ENCODE measurements at places on chromosomes 3 and 15.

DNA sequence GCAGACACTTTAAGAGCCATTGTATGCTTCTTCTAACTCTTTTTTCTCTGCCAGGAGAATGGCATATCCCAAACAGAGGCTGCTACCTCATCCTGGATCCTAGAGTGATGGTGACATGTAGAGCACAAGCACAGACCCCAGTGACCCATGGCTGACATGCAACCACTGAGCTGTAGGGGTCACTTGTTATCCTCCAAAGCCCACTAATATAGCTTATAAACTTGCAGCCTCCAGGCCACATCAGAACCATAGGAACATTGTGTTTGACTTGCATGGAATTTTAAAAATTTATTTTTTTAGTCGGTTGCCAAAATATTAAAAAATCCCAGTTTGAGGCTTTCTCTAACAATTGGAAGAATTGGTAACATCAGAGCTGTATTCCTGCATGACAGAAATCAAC, 283.0 kb upstream of the WNT5A start:
- no peak for ATAC-seq

DNA sequence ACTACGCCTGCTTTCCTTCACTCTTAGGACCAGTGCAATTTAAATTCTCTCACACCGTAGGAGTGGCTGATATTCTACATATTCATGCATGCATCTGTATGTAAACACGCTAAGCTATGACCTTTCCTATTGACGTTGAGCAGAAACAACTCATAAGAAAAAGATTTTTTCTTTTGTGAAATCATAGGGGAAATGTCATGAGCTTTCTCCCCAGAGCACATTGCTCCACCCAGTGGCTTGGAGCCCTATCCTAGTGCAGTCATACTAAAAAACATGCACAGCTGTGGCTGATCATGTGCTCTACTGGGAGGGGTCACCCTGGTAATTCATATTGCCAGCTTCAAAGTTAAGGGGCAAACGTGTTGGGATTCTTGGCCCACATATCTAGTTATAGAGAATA, 1.8 kb upstream of the MESD start:
- peak; percentile 58 for ATAC-seq

GRCh38 chr3:184651904-184652303, 60.0 kb downstream of the MAGEF1 start:
- no peak for ATAC-seq

- ATAC-seq: no peak
Measured at GRCh38 chr3:177196008-177196455, 1.2 kb downstream of the TBL1XR1 start.

- ATAC-seq: no peak
Measured at GRCh38 chr15:51224428-51224827, 114.0 kb downstream of the CYP19A1 start.

- ATAC-seq: no peak
Measured at GRCh38 chr3:50642382-50642781, 25.4 kb downstream of the MAPKAPK3 start.

DNA sequence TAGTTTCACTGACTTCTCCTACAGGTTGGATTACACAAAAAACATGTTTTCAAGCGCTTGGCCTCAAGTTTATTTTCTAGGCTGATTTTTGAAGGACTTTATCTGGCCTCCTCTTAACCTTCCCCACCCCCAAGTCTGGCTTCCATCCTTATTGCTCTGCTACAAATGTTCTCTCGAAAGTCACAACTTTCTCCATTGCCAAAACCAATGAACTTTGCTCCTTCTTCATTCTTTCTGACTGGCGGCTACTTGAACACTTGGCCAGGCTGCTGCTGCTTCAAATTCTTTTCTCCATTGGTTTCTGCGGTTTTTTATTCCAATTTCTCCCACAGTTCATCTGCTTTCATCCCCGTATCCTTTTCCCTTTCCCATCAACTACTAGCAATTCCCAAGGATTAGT, 106.6 kb downstream of the TOP2B start:
- ATAC-seq: no peak

DNA sequence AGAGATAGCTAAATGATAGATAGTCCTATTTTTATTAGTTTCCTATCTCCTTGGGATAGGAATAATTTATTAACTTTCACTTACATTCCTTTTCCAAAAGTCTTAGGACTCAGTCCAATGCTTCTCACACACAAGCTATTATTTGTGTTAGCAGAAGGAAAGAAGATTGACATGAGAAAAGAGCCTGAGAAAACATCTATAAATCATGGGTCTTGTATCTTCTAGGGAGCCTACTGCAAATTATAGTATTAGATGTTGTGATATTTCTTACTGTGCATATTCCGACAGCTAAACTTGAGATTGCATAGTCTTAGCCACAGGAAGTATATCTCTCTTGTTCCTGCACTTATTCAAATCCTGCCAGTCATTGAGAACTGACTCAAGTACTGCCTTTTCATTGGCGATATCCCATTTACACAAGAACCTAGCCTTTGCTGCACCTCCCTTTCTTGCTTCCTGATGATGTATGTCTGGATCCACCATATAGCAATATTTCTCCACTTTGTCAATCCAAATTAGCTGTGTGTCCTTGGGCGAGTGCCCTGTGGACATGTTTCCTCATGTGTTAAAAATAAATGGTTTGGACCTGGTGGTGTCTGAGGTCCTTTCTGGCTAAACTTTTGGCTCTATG, 245.1 kb upstream of the LMCD1 start:
- ATAC-seq: no peak

GRCh38 chr3:118348169-118348557, 686.5 kb downstream of the IGSF11 start:
- no peak for ATAC-seq

DNA sequence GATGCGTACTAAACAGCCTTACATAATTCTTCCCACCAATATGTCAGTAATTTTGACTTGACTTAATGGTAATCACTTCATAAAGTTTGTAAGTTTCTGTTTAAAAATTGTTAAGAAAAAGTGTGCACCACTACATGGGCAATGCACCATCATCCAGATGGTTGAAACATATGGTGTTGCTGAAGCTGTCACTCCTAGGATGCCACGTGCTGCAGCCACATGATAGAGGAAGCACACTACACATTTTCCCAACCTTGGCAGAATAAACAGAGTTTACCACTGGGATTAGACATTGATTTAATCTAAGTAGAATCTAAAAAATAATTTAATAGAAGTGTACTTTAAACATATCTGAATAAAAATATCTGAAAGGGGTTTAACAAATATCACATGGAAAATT, 1209.9 kb downstream of the NSUN3 start:
- ATAC-seq: no peak

GRCh38 chr3:113002679-113003078, 11.9 kb downstream of the GTPBP8 start:
- peak; percentile 22 for ATAC-seq

DNA sequence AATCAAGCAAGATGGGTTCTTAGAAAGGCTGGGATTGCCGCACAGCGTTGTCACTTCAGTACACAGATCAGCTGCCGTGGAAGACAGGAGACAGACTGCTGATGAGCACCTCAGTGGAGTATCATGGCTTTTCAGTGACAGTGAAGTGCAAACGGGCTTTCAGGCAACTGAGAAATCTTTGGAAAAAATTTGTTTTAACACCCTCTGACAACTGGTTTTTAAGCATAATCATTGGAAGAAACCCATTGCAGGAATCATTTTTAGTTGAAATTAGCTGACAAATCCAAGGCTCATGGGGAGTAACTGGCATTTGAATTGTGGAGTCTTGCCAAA, 418.8 kb downstream of the OTOL1 start:
- ATAC-seq: no peak

DNA sequence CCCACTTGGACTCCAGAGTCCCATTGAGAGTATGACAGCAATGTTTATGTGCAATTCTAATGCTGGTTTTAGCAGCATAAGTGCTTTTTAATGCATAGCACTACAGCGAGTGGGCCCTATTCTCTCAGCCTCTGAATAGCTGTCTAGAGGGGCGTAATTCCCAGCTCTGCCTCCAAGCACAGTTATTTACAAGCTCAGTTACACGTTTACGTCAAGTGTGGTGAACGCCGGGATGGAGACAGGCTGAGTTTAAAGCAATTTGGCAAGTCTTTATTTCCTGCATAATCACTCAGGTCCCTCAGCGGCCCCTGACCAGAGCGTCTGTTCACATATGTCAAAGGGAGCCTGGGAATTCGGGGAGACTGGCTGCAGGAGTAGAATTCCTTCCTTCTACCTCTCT, 43.9 kb downstream of the SOX14 start:
- ATAC-seq: no peak

DNA sequence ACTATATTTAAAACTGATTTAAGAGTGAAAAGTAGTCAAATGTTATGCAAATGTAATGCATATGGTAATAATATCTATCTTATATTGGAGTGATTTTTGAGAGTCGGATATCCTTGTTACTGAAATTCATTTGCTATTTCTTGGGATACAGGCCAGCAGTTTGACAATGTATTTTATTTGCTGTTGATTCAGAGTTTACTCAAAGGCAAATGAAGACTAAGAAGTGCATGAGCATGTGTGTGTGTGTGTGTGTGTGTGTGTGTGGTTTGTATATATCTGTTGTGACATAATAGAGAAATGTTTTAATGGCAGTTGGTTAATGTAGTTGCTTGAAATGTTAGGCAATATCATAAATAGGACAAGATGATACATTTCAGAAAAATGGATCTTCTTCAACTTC, 39.0 kb downstream of the UNC13C start:
- no peak for ATAC-seq

GRCh38 chr3:31193871-31194270, 299.4 kb upstream of the GADL1 start:
- ATAC-seq: no peak
